ENCODE measurements at places on chromosomes 7 and 10.

GRCh38 chr7:134101716-134102115 lies 25.4 kb upstream of the LRGUK start:
- no peak for DNase-seq

DNA sequence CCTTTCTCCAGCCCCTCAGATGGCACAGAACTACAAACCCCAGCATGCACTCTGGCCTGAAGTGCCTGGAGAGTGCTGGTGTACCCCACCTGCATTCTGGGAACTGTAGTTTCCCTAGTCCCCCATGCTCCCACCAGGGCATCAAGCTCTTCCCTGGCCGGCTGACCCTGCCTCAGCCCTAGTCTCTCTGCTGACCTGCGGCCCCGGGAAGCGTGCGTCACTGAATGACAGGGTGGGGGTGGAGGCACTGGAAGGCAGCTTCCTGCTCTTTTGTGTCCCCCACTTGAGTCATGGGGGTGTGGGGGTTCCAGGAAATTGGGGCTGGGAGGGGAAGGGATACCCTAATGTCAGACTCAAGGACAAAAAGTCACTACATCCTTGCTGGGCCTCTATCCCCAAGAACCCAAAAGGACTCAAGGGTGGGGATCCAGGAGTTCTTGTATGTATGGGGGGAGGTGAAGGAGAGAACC lies 2.1 kb downstream of the NOS3 start:
- DNase-seq, result peak; percentile 56

DNA sequence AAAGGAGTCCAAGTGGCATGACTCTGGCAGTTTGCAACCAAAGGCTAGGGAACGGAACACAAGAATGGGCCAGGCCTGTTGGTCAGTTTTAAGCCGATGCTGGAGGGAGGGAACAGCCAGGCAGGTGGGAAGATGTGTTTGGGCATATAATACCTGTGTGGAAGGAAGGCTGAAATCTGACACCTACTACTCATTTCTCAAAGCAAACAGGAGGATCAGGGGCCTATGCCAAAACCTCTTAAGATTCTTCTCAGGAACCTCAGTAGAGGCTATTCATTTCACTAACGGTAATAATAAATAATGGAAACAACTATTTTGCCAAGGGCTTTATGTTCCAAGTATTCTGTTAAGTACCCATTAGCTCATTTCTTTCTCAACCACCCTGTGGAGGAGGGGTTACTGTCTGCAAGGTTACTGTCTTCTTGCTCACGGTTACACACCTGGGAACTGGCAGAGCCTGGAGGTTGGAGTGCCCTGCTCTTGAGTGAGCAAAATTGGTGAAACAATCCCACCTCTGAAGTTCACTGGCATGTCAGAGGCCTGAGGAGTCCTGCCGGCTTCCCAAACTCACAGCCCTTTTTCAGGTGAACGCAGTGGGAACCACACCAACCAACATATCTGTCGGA lies 35.5 kb downstream of the GOT1 start:
- DNase-seq, result no peak

GRCh38 chr10:115956225-115957011 lies 316.6 kb downstream of the GFRA1 start:
- no peak for DNase-seq

- DNase-seq, result no peak
These were observed 82.5 kb downstream of the NDUFB2 start for GRCh38 chr7:140778975-140779374.

DNA sequence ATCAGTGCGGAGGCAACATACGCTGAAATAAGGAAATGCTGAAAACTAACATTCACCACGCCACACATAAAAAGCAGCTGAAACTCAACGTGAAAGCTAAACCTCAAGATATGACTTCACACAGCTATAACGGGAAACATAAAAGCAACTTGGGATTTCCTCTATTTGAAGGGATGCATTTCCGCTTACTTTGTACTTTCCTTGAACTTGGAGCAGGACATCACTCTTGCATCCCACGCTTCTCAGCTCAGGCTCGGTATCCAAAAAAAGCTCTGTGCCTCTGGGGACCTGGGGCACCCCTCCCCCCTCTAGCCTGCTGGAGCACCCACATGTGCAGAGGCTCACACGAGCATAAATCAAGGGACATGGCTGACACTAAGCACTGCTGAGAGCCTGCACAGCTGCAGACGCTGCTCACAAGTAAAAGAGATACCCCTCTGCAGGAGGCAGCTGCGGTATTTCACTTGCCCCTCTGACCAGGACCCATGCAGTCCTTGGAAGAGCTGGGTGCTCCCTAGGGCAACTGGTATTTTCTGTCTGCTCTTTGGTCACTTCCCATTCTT lies 34.2 kb downstream of the PARD3 start:
- no peak for DNase-seq

- DNase-seq, result no peak
These were observed 197.7 kb downstream of the CYP26A1 start for GRCh38 chr10:93271347-93271746.

DNA sequence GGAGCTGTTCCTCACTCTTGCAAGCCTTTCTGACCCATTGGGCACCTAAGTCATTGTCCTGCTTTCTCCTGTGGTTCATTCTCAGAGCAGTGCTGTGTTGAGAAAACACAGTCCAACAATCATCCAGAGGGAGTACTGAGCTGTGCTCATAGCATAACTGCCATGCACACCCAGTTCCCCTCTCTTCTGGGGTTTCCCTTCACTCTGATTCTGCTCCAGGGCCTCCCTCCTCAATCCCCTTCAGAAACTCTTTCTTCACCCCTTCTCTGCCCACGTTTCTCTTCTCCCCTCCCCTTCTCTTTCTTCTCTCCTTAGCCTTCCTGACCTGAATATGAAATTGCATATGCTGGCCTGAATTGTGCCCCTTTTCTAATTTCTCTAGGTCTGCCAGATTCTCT lies 155.8 kb downstream of the AOAH start:
- no peak for DNase-seq

GRCh38 chr10:10394933-10395658 lies 622.6 kb upstream of the CELF2 start:
- no peak for DNase-seq

- DNase-seq, result no peak
These were observed 74.9 kb downstream of the ADCYAP1R1 start for GRCh38 chr7:31126976-31127375.

DNA sequence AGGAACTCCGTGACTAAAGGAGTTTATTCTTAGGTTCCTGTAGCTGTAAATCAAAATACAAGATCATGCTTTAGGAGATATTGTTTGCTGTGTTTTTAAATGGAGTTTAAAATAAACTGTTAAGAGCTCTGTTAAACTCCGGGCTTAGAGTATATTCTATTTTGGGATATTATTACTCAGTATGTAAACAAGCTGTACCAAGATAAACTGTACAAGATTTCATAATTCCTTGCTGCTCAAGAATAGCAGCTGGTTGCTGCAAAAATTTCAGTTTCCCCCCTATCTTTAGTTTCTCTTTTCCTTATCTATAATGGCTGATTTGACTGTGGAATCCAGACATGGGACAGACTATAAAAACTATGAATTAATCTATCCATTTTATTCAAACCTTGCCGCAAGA lies 215.7 kb downstream of the HTR7 start:
- DNase-seq, result no peak

GRCh38 chr7:119545118-119545517 lies 727.9 kb upstream of the KCND2 start:
- no peak for DNase-seq

DNA sequence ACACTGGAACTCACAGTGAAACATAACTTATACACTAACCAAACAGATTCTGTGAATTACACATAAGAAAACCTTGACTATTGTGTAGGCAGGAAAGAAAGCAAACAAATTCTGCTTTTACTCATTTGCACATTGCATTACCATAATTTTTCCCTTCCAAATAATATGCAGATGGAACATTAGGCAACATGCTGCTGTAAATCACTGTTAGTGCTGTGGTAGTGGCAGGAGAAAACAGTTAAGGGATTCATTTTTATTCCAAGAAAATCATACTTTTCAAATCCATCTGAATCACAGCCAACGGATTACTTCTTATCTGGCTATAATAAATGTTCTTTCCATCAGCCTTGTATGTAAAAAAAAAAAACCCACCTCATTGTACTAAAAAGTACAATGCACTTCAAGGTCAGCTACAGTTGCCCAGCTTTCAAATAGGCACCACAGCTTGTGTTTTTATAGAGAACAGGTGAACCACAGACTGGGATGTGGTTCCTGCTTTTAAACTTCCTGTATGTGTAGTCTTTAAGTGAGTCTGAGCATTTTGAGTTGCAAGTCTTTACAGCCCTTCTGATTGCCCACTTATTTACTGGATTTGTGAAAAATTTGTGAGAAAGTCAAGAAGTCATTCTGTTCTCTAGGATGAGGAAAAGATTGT lies 590.0 kb upstream of the SEMA3D start:
- no peak for DNase-seq

GRCh38 chr10:102660888-102661657 lies 16.8 kb downstream of the TRIM8 start:
- no peak for DNase-seq

DNA sequence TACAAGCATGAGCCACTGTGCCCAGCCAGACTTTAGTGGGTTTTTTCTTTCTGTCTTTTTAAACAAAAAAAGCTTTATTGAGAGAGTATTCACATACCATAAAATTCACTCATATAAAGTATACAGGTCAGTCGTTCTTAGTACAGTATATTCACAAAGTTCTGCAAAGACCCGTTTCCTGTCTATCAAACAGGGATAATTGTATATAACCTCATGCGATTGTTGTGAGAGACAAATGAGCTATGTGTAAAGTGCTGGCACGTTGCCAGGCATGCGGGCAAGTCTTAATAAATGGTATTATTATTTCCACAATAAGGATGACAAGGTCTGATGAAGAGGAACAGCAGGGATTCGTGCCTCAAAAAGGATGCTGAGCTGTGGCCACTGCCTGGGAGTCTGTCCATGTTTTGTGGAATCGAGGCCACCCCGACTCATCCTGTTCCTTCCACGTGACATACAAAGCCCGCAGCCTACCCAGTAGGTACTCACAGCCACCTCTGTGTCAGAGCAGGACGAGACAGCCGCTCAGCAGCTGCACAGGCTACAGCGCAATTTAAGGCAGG lies 51.6 kb downstream of the SMKR1 start:
- DNase-seq, result no peak

DNA sequence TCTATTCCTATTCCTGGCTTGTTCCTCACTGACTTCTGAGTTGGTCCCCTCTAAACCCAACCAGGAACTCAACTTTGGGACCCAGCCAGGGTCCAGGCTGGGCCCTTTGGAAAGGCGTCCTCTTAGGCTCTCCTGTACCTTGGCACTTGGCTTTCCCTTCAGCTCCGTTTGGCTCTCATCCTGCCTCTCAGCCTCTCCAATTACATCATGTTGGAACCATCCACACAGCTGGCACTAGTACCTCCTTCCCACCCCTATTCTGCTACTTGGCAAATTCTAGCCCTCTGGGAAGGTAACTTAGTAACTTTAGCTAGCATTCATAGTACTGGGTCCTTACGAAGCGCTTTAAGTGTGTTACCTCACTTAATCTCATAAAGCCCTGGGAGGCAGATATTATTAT lies 205.3 kb upstream of the HABP2 start:
- no peak for DNase-seq
